ENCODE measurements at places on chromosomes 2 and 18. TPM values are rescaled to one million over a fixed set of nuclear protein-coding genes. Genes with fewer than 3 reads are reported as not detected.

GRCh38 chr18:62735387-62735786 is 20.0 kb downstream of the PHLPP1 start:
- DNase-seq: no peak

The TLX2 gene
- total RNA-seq: 0.23 TPM

- peak; percentile 2 for DNase-seq
Observed at GRCh38 chr18:51621113-51621863, 423.8 kb upstream of the MEX3C start.

- no peak for DNase-seq
Observed at GRCh38 chr2:208047840-208048239, 22.5 kb upstream of the PLEKHM3 start.

The CCDC85A gene
- 39.3 TPM for total RNA-seq

The MOB4 gene
- 38.4 TPM for total RNA-seq

The NEB gene
- 0.02 TPM for total RNA-seq

- DNase-seq: no peak
Observed at GRCh38 chr2:45134726-45135125, 125.5 kb upstream of the SIX2 start.

The IL1A gene
- total RNA-seq: not detected

DNA sequence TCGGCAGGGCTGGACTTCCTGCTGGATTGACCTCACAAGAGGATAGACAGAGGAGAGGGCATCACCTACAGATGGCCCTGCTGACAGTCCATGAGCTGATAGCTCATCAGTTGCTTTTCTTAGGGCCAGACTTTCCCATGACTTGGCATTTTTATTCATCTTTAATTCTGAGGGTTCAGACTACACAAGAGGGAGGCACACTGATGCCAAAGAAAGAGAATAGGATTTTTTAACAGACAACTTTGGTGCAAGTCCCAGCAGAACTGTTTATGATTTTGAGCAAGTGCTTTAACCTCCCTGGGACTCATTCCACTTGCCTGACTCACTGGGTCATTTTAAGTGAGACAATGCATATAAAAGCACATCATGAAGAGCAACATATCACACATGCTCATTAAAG is 299.2 kb downstream of the INSIG2 start:
- no peak for DNase-seq

The YES1 gene
- total RNA-seq: 26.8 TPM

DNA sequence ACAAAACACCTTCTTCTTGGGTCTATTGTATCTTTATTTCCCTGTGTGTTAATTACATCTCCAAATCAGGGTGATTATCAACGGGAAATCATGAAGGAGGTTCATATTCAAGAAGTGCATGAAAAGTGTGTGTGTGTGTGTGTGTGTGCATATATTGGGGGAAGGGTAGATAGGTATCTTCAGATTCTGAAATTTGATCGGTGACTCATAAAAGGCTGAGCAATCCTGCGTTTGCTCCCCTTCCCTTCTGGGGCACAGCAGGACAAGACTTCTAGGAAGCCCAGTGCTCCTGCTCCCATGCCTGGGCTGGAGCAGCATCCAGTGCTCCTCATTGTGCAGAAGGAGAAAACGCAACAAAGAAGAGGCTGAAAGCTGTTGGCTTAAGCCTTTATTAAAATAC is 25.8 kb downstream of the MC5R start:
- DNase-seq: no peak

The RANBP2 gene
- 61.9 TPM for total RNA-seq

- DNase-seq: no peak
Observed at GRCh38 chr2:236781933-236782816, 212.6 kb downstream of the ACKR3 start.

GRCh38 chr18:55833543-55833942 is 245.6 kb upstream of the TCF4 start:
- DNase-seq: peak; percentile 97

The THAP4 gene
- 49.7 TPM for total RNA-seq

- DNase-seq: no peak
Observed at GRCh38 chr18:77082316-77082955, 50.1 kb downstream of the MBP start.

DNA sequence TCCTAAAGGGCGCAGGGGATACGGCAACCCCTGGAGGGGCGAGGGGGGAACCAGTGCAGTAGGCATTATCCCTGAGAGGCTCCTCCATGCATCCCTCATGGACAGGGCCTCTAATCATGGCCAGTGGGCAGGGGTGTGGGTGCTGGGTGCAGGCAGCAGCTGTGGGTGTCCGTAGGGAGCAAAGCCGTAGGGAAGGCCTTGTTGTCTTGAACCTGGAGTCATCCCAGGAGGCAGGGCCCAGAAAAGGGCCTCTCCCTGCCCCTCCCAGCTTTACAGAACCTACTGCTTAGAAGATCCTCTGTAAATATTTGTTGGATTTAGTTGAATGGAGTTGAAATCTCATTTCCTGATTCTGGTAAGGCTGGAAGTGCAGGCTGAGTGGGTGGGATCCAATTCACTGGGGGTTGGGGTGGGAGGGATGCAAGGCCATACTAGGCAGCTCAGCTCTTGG is 207.0 kb upstream of the HAAO start:
- DNase-seq: no peak

DNA sequence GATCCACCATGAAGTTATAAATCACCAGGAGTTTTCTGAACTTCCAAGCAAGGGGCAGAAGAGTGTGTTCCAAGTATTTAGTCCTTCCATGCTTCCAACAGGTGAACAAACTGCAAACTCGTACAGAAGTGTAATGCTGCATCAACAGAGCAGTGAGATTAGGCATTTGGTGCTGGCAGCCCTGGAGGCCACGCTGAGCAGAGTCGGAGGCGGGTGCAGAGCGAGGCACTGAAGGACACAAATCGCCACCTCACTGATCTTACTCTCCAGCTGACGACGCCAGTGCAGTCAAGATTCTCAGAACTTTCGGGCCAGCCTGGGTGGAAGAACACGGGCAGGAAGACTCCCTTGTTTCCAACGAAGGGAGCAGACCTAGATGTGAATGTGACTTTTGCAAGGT is 39.2 kb downstream of the SERPINE2 start:
- no peak for DNase-seq

The LCT gene
- total RNA-seq: not detected

GRCh38 chr2:236176417-236176816 is 8.2 kb upstream of the GBX2 start:
- DNase-seq: no peak

GRCh38 chr2:72953976-72954375 is 36.7 kb downstream of the EMX1 start:
- no peak for DNase-seq

DNA sequence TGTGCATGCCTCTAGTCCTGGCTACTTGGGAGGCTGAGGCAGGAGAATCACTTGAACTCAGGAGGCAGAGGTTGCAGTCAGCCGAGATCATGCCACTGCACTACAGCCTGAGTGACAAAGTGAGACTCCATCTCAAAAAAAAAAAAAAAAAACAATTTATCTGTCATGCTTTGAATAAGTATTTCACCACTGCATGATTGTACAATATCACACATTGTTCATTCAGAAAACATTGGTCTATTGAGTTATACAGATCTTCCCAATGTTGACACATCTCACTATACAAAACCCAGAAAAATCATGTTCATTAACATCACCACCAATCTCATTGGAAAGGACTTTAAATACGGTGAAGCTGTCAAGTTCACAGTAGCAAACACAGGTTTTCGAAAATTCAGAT is 46.8 kb upstream of the PPM1B start:
- no peak for DNase-seq

DNA sequence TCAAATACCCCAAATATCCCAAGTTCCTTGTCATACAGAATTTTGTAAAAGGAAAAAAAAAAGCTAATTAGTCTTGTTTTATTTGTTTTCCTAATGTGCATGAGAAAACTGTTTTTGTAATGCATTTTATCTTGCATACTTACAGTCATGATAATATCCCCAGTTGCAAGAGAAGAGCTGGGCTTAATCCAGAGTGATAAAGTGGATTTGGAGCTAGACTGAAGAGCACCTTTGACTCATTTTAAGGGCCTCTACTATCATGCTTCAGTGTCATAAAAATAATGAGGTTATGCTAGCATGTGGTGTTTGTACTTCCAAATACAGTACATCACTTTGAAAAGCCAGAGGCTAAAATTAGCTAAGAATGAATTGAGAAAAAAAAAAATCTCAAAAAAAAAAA is 26.4 kb downstream of the ARHGAP15 start:
- no peak for DNase-seq
